HTR-8/SVneo (cell line): ENCODE measurements at places on chromosomes 5 and 9.

DNA sequence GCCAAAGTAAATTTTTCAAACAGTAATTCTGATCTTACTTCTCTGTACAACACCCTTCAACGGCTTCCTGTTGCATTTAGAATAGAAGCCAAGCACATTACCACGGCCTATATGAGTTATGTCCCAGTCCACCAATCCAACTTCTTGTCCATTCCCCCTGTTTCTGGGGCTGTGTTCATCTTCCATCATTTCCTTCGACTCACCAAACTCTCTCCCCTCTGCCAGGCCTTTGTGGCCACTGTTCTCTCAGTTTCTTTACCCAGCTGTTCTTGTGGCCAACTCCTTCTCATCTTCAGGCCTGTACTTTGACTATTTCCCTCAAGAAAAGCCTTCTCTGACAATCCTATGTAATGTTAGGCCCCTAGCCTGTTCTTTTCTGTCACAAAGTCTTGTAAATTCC, 259.4 kb upstream of the EFNA5 start:
- no peak for DNase-seq

DNA sequence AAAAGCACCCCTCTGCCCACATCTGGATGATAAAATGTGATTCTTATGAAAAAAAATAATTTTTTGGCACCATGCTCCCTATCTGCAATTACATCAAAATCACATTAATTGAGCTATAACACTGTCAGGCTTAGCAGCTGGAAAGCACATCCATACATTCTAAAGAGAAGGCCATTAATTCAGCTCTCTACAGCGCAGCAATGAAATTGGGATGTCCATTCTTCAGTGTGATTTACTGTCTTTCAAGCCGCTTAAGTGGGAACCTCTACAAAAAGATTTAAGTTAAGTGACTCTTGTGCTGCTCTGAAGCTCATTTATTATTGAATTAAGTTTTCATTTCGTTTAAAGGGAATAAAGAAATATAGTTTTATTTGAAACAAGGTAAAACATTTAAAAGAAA, 171.3 kb downstream of the EBF1 start:
- DNase-seq, result no peak

DNA sequence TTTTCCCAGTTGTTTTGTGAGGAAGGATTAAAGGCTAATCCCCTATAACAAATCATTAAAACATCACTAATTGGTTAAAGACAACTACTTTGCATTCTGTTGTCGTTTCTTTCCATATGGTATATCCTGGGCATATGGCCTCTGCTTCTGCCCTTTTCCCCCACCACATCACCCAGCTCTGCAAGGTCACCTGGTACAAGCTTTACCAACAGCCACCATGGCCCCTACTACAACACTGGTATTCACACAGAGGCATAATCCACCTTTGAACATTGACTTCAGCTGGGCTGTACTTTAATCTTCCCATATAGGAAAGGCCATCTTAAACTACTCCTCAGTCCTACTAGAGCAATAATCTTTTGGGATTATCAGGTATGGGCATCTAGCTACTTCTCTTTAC, 866.1 kb downstream of the TLE4 start:
- DNase-seq, result no peak

DNA sequence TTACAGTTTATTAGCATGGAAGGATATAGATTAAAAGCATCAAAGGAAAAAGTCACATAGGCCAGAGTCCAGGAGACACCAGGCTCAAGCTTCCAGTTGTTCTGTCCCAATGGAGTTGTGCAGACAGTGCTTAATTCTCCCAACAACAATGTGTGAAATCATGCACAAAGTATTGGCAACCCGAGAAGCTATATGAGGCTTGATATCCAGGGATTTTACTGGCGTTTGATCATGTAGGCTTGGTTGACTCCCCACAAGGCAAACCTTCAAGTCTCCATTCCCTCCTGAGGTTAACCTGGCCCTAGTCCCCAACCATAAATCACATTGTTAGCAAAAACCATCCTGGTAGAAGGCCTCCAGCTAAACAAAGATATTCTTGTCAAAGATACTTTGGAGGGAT, 141.5 kb downstream of the ADAMTS19 start:
- no peak for DNase-seq

- DNase-seq, result no peak
These were observed 8.5 kb downstream of the CDC42SE2 start for GRCh38 chr5:131272307-131272706.

DNA sequence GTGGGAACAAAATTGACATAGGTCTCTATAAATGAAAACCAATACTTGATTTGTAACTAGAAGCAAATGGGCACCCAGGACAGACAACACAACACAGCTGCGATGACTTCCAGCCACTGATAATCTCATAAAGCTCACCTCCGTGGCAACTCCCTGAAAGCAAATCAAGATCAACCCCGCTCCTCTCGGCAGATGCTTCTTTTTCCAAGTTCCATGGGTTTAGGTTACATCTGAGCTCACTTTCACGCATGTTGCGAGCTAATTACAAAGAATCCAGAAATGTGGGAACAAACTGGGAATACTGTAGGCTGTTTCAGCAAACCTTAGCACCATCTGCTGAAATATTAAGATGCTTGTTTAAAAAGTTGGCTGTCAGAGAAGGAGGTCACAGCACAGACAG, 153.9 kb downstream of the ELAVL2 start:
- no peak for DNase-seq

GRCh38 chr5:133687212-133688061, 75.1 kb upstream of the FSTL4 start:
- no peak for DNase-seq

- no peak for DNase-seq
These were observed 25.1 kb downstream of the ZNF474 start for GRCh38 chr5:122154491-122154890.
